H9 (cell line): ENCODE measurements at places on chromosomes 5 and 9. TPM values are rescaled to one million over a fixed set of nuclear protein-coding genes. Genes with fewer than 3 reads are reported as not detected.

Gene CDC20B
- 0.18 and 0.26 TPM in 2 replicates for total RNA-seq

Gene FAXDC2
- total RNA-seq: 3.0 and 3.2 TPM in 2 replicates

Gene RNF180
- 2.5 and 2.9 TPM in 2 replicates for total RNA-seq

Gene TAS2R1
- total RNA-seq: not detected in 2 replicates

Gene ROPN1L
- 0.37 TPM in 1 of 2 replicates, not detected in the other for total RNA-seq
